ENCODE measurements at places on chromosomes 6 and 20. TPM values are rescaled to one million over a fixed set of nuclear protein-coding genes. Genes with fewer than 3 reads are reported as not detected.

RSPH4A gene
- total RNA-seq, result 0.14 TPM

OXT gene
- total RNA-seq, result not detected

NMBR gene
- total RNA-seq, result not detected

LPA gene
- not detected for total RNA-seq

PFDN6 gene
- total RNA-seq, result 89.5 TPM

MYB gene
- 0.42 TPM for total RNA-seq

SLC44A4 gene
- 0.25 TPM for total RNA-seq

ZSCAN31 gene
- 2.3 TPM for total RNA-seq

BTBD9 gene
- 4.2 TPM for total RNA-seq

THBS2 gene
- total RNA-seq, result 345 TPM

SLC13A3 gene
- 3.1 TPM for total RNA-seq

SLC17A5 gene
- total RNA-seq, result 5.7 TPM

TSBP1 gene
- not detected for total RNA-seq

RAD21L1 gene
- not detected for total RNA-seq

ZBTB24 gene
- total RNA-seq, result 10.4 TPM

LY6G5C gene
- 1.1 TPM for total RNA-seq

CLIC5 gene
- total RNA-seq, result not detected

PAK5 gene
- total RNA-seq, result not detected

DNAAF9 gene
- total RNA-seq, result 7.2 TPM

NQO2 gene
- total RNA-seq, result 17.6 TPM

GUCA1A gene
- total RNA-seq, result not detected

TSPO2 gene
- total RNA-seq, result not detected

ZNF311 gene
- total RNA-seq, result 3.3 TPM

MYO6 gene
- total RNA-seq, result 23.7 TPM

MLN gene
- total RNA-seq, result not detected

GFOD1 gene
- total RNA-seq, result 10.3 TPM

CDK19 gene
- 5.1 TPM for total RNA-seq

CDH22 gene
- total RNA-seq, result not detected

C6orf118 gene
- not detected for total RNA-seq

COX7A2 gene
- 490 TPM for total RNA-seq

MTCH1 gene
- 149 TPM for total RNA-seq

SNAP25 gene
- not detected for total RNA-seq

CD40 gene
- total RNA-seq, result 10.9 TPM

MPIG6B gene
- not detected for total RNA-seq

FOXS1 gene
- not detected for total RNA-seq

IRAK1BP1 gene
- total RNA-seq, result 3.8 TPM

DAAM2 gene
- total RNA-seq, result 0.04 TPM

HRH3 gene
- not detected for total RNA-seq

TUBB1 gene
- not detected for total RNA-seq

RIMS4 gene
- total RNA-seq, result not detected

XKR7 gene
- not detected for total RNA-seq

PET117 gene
- 15.8 TPM for total RNA-seq

All from foreskin keratinocyte (primary cell).